Caki2 (cell line): ENCODE measurements at places on chromosomes 7 and 10. TPM values are rescaled to one million over a fixed set of nuclear protein-coding genes. Genes with fewer than 3 reads are reported as not detected.

DNA sequence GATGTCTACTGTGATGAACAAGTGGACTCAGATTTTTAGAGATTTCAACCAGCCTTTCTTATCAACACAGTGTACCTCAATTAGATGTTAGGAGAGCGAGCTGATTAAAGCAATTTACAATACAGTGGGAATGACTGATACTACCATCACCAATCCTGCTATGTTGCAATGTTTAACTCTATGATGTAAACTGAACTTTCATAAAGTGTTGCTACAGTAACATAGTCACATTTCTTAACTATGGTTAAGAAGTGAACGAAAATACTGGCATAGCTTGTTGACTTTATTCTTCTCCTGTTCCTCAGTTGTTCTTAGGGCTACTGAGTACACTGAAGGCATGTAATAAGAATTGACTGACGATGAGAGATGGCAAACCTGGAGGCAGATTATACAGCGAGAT is 139.8 kb downstream of the MYOF start:
- no peak for DNase-seq

DNA sequence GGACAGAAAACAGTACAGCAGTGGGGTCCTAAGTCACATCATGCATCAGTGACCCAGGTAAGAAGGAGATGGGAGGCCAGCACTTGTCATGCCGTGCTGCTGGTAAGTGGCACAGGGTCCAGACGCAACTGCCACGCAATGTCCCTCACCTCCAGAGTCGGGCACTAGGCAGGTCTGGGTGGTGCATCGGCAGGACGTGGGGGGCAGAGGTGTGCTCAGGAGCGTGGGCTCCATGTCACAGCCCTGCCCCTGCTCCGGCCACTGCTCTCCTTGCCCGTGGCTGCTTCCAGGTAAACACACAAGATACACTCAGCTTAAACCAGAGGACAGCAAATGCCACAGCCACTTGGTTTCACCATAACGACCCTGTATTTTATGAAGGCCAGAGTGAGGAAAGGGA is 47.3 kb downstream of the COBL start:
- no peak for DNase-seq

- DNase-seq = no peak
Measured at GRCh38 chr10:58305821-58306220, 29.0 kb upstream of the UBE2D1 start.

DNA sequence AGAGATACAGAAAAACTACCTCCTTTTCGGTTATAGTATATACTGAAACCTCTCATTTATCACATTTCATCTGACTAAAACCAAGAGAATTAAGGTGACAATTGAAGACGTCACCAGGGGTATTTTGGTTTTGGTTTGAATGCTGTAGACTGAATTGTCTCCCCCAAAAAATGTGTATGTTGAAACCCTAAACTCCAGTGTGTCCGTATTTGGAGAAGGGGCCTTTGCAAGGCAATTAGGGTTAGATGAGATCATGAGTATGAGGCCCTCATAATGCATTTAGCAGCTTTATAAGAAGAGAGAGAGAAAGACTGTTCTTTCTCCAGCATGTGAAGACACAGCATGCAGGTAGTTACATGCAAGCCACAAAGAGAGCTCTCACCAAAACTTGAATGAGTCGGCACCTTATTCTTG is 59.5 kb downstream of the CACNA2D1 start:
- no peak for DNase-seq

GRCh38 chr10:17808971-17809841 is at the start of gene MRC1:
TSS of gene MRC1 (plus strand) at chr10:17809348. CDS start at chr10:17809466, 118 bp downstream.
- DNase-seq = no peak

DNA sequence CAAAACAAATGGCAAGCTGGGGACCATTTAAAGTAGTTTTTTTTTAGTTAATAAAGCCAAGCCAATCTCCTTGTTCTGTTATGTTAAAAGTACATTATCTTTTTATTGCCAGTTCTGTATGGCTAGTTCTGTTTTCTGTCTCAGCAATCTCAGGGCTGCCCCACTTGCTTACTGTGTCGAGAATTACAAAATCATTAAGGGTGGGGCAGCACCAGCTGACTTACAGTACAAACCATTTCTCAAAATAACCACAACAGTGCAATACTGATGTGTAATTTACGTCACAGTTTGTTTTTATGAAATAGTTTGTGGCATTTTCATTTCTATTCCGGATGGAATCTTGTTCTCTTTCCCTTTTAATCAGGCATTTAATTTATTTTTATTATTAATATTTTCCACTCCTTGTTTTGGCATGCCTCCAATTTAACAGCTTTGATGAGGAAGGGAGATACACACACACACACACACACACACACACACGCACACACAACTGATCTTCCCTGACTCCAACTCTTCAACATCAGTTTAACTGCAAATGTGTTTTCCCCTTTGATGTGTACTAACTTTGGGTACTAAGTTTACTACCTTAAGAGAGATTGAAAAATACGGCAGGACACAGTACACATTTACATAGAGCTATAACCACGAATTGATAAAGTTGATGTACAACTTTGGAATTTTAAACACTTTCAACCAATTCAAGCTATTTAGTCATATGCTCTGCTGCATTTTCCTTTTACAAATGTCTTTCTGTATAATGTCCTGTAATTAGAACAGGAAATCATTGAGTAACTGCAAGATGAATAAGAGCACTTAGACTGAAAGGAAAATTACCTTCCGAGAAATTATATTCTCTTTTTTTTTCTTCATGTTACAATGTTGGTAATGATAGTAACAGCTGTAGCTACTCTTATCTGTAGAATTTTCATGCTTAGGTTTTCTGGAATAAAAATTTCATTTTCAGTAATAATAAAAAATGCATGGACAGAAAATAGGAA is 91.5 kb downstream of the ARID5B start:
- no peak for DNase-seq

DNA sequence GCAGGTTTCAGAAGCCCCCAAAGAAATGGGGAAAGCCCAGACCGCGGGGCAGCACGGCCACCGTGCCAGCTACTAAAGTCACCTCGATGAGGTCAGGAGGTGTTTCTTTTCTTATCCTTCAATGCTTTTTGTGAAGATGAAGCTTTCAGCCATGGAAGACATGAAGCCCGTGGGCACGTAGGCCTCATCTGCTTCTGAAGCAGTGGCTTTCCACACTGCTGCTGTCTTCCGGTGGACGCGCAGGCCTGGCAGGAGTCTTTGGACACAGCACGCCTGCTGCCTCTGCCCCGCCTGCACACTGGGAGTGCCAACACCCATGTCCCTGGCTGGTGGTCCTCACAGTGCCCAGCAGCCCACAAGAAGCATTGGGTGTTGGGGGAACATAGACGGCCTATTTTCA is 185.5 kb downstream of the EBF3 start:
- DNase-seq = no peak

- DNase-seq = no peak
Measured at GRCh38 chr7:155839461-155839860, 27.2 kb upstream of the SHH start.

DNA sequence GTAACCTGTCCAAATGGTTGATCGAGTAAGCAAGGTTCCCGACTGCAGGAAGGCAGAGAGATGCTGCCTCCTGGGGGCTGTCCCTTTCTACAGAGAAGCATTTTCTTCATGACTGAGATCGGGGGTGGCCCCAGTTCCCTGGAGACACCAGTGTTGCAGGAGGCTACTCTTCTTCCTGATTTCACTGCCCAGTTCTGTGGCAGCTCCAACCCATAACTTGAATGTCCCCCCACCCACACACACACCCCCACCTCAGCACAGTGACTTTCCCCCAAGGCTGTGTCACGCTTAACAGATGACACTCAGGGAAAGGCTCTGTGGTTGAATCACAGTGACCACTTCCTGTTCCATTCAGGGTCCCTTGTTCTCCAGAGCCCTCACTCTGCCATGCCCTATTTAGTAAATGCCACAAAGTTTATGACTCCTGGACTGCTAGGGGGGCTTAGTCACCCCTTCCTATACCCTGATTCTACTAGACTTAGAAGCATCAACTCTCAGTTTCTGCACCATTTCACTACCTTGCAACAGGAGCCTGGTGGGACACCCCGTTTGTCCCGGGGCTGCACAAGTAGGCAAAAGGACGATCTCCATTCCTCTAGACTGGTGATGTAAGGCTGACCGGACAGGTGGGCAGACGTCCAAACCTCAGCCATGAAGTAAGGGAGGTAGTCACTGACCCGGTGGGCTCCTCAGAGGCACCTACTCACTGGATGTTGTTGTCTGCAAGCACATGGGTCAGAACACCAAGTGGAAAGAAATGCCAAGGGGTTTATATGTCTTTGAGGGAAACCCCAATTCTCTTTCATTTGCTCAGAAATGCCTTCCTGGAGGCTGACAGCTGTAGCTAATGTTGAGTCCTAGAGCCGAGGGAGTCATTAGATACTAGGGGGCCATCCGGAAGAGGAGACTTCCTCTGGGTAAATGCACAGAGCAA is 31.3 kb upstream of the SMC3 start:
- DNase-seq = peak; percentile 53

DNA sequence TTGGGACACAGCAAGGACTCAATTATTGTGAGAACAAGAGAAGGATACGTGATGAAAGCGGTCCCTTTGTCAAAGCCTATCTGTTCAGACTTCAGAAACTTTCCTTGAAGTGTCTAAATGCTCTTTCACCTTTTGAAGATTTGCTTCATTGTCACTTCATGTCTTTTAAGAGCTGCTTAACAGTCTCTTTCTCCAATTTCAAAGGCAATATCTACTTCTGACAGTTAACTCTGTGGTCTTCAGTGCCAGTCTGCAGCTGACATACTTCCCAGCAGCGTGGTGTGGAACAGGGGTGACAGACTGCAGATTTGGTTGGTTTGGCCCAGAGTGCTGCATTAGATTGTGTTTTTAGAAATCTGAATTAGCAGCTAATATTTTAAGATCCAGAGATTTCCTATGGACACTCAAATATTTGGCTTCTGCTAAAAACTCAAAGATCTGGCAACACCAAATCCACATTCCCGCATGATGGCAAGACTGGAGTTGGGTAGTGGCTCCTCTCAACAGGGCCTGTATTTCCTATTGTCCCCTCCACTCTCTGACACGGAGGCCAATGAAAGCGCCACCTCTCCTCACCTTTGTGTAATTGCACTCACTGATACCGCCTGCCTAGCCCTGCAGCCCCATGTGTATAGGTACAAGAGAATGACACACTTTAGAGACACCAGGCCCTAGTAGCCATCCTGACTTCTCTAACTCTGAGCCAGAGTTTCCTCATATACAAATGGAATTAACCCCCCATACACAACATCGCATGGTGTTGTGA is 11.5 kb downstream of the SCRN1 start:
- DNase-seq = no peak

DNA sequence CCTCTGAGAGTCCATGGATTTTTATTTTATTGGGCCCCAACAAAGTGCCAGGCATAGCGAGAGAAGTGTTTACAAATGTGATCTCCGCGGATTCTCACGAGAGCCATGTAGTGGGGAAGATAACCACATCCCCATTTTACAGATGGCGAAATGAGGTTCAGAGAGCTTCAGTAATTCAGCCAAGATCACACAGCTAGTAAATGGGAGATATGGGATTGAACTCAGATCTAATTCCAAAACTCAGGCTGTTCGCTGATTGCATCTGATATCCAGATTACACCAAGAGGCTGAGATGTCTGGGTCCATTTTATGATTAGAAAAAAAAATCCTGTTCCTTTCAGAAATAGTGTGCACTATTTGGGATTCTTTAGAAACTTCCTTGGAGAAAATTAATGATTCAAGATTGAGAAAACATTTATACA is 1.3 kb downstream of the FAS start:
- no peak for DNase-seq

DNA sequence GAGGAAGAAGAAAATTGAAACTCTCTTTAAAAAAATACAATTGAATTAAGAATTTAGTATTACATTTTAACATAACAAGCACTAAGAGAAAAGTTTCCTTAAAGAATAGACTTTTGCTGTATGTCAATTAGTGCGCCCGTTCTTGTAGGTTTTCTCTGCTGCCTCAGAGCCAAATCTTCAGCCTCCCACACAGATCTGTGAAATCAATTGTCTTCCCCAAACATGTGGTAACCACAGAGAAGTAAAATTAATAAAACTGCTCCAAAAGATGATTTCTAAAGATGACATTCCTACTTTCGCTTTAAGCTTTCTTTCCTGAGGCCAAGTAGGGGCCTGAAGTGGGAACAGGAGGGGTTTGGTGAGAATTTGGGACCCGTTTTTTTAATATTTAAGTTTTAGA is 113.2 kb upstream of the ADO start:
- no peak for DNase-seq

DNA sequence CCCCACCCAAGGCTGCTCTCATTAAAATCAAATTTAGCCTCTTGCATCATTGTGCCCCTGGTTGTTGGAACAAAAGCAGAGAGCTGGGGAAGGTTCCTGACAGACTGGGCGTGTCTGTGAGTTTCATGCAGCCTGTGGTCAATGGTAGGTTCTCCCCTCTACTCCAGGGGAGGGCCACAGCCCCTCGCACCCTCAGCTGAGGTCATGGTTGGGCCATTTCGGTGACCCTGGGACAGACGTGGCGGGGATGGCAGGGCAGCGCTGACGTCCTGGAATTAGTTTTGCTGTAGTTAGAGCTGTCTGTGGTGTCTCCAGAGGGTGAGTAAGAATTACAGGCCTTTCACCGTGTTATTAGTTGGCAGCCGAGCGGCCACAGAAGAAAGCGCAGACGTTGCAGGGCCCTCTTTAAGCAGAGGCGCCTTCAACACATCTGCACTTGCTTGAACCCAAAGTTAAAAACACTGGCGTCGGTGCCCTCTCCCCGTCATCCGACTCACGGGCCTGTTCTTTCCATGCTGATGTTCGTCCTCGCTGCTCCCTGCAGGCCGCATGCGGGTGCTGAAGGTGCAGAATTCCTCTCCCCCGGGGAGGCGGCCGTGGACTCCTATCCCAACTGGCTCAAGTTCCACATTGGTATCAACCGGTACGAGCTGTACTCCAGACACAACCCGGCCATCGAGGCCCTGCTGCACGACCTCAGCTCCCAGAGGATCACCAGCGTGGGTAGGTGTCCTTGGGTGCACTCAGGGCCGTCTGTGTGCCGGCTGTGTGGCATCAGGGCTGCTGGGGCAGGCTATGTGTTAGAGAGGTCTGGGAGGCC is 2.8 kb downstream of the FAM20C start:
- DNase-seq = no peak

GRCh38 chr7:40306596-40306995 is 171.8 kb downstream of the SUGCT start:
- DNase-seq = peak; percentile 24

GRCh38 chr10:104037261-104037951 is 48.3 kb downstream of the COL17A1 start:
- no peak for DNase-seq

- DNase-seq = no peak
Measured at GRCh38 chr7:29480451-29480850, 83.2 kb upstream of the PRR15 start.

DNA sequence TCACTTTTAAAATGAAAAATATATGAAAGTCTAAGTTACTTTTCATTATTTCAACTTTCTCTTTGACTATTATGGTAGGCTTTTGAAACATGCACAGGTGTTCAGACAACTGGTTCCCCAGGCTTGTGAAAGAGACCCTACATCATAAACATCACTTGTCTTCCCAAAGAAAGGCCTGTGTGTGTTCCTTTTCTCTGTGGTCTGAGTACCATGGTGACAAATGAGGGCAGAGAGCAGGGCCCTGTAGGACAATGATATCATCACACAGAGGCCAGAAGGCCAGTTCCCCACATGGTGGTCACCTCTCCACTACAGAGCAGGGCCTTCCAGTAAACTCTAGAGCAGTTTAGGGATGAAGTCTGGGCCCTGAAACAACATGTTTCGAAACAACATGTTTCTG is 288.8 kb downstream of the USP6NL start:
- no peak for DNase-seq

PANK1 gene
- 2.8 and 4.5 TPM in 2 replicates for total RNA-seq

EMX2 gene
- 3.2 TPM in 1 of 2 replicates, not detected in the other for total RNA-seq

CPN1 gene
- not detected in 2 replicates for total RNA-seq

REEP3 gene
- total RNA-seq = 19.7 and 46.7 TPM in 2 replicates

STEAP2 gene
- total RNA-seq = 2.3 and 7.8 TPM in 2 replicates

PCBD1 gene
- total RNA-seq = 219 and 223 TPM in 2 replicates
